ENCODE measurements at places on chromosomes 1 and 21.

GRCh38 chr1:182035097-182035770, 26.3 kb downstream of the ZNF648 start:
- no peak for DNase-seq

- no peak for DNase-seq
Observed at GRCh38 chr1:55585402-55585792, 370.2 kb upstream of the USP24 start.

DNA sequence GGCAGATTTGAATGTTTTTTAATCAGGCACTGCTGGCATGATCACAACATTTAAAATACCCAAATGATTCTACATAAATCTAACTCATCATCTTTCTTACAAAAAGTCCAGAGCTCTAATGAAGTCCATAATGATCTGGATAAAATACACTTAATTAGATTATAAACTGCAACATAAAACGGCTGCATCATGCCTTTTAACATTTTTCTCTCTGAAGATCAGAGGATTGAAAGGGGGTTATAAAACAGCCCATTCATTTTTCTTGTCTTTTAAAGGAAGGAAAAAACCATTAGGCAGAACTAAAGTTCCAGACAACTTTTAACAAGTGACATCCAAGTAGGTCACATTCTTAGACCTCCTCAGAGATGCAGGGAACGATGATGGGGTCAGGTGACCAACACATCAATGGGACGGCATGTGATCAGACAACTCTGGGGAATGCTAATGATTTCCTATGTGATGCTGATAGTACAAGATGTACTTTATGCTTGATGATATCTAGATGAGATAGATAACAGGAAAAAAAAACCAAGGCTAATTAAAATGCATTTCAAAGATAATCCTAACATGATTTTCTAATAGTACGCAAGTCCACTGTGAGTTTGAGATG, 455.1 kb downstream of the SMYD3 start:
- no peak for DNase-seq

GRCh38 chr21:15077529-15078145, 12.8 kb upstream of the NRIP1 start:
- no peak for DNase-seq

DNA sequence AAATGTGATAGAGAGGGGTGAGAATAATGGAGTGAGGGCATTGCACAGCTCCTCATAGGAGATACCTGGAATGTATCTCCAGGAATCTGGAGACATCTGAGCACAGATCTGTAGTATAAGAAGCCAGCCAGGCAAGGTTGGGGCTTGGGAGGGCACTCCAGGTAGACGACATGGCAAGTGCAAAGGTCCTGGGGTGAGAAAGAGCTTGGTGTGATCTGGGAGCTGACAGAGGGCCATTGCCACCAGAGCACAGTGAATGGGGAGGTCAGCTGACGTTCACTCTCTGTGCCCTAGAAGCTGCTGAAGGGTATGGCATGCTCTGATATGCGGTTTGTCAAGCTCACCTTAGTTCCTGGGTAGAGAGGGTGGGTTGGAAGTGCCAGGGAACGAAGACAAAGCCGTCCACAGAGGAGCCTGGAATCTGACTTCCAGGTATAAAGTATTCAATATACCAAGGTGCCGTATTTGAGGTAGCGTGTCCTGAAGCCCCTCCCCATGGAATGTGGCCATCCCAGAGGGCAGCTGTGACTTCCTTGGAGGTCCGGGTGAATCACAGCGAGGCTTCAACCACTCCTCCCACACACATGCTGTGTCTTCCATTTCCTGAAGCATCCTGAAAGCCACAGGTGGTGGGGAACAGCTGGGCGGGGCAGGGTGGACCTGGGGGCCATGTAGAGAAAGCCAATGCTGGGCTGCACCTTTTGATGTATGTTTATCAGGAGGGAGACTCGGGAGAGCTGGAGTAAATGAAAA, 182.7 kb upstream of the KLHDC7A start:
- no peak for DNase-seq

DNA sequence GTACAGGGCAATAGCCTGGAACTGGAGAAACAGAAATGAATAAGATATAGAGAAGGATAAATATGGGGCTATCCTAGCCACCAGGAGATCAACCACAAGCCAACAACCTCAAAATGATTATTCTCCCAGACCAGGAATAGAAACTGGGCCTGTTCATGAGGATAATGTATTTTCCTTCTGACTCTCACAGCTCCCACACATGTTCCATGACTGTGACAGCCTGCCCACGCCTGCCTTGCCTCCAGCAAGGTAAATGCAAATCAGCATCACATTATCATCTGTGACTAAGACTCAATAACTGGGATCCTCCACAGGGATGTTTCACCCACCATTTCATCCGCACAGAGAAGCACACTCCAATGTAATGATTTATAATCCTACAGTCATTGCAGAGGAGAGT, 3.3 kb downstream of the ENSA start:
- no peak for DNase-seq

GRCh38 chr1:212110617-212111016, 75.1 kb downstream of the DTL start:
- no peak for DNase-seq

DNA sequence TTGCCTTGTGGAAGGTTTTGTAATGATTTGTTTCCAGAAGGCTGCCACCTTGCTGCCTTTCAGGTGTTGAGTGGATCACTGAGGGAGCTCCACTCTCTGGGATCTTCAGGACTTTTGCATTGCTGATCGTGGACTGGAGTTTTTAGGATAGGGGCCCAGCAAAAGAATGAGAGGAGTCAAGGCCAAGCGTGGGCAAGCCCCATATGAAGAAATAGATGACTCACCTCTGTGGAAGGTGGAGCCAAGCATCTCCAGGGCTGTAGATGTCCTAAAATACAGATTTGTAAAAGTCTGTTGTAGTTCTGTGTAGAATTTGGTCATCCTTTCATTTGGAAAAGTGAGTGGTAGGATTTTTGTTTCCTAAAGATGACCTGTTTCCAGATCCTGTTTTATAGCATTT, 67.0 kb downstream of the ST3GAL3 start:
- no peak for DNase-seq

DNA sequence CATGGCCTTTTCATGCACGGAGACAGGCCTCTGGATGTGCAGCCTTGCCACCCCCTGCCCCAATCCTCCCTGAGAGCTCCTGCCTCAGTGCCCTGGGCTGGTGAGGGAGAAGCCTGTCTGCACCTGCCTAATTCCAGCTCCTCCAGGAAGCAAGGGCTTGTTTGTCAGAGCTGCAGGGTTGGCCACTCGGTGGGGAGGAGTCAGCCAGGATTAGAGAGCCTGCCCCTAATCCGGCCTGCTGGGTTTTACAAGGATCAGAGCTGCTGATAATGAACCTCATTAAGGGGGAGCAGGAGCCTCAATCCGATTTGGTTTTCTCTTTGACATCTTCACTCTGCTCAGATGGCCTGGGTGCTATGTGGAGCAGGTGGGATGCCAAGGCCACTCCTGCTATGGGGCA, 31.9 kb upstream of the LHX4 start:
- DNase-seq: no peak

DNA sequence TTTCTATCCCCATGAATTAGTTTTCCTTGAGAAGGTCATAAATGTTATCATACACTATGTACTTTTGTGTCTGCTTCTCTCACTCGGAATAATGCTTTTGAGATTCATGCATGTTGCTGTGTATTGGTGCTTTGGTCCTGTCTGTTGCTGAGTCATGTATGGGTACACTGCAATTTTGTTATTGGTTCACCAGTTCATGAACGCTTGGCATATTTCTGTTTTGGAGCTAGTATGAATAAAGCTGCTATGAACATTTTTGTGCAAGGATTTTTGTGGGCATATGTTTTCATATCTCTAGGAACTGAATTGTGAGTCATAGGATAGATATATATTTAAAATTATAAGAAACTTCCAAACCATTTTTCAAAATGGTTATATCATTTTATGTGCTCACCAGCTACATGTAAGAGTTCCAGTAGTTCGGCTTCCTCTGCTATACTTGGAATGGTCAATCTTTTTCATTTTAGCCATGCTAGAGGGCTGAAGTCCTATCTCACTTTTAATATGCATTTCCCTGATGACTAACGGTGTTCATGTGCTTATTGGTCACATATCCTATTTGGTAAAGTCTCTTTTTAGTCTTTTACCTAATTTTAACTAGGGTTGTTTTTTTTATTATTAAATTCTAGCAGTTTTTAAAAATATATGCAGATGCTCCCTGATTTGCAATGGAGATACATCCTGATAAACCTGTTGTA, 38.2 kb downstream of the ETS2 start:
- no peak for DNase-seq

- no peak for DNase-seq
Observed at GRCh38 chr1:153688276-153688675, 9.8 kb downstream of the NPR1 start.

DNA sequence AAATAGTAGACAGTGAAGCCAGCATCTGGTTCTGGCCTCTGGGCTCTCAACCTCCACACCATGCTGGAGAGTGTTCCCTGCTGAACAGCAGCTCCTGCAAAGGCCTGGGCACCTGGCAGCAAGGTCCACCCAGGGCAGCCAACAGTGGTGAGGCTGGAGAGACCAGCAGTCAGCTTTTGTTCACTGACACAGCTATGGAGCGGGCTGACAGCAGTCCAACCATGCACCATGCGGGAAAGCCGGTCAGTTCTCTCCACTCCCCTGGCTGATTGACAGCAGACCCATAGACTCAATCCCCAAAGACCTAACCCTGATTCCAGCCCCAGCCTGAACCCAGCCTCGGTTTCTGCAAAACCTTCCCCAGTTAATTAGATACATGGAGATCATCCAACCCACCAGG, 49.0 kb downstream of the KLHDC7A start:
- no peak for DNase-seq

GRCh38 chr1:199132006-199132405, 493.2 kb downstream of the PTPRC start:
- no peak for DNase-seq

DNA sequence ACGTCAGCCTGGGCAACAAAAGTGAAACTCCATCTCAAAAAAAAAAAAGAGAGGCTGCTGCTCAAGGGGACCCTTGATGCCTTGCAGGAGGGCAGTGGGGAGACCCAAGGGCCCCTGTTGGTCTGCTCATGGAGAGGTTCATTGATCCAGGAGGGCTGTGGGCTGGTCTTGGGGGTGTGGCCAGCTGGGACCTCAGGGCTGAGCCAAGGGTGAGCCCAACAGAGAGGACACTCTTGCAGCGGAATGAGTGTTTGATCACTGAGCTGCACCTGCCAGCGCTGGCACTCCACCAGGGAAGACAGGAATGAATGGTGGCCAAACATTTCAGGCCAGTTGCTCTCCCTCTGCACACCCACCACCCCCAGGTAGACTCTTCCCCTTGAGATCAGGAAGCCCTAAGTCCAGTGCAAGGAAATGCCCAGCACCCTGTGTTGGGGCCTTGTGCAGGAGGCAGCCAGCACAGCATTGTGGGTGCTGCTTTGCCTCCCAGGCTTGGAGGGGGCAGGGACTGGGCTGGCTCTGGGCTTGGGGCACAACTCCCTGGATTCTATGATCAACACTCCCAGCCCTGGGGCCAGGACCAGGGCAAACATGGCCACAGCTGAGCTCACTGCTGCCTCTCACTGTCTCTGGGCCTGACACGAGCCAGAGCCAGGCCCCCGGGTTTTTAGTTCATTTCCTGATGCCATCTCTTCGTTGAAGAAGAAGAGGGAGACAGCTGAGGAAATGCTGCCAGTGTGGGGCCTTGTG, 50.7 kb downstream of the IRF2BP2 start:
- DNase-seq: no peak

- no peak for DNase-seq
Observed at GRCh38 chr1:152457561-152457960, 43.5 kb upstream of the CRNN start.

DNA sequence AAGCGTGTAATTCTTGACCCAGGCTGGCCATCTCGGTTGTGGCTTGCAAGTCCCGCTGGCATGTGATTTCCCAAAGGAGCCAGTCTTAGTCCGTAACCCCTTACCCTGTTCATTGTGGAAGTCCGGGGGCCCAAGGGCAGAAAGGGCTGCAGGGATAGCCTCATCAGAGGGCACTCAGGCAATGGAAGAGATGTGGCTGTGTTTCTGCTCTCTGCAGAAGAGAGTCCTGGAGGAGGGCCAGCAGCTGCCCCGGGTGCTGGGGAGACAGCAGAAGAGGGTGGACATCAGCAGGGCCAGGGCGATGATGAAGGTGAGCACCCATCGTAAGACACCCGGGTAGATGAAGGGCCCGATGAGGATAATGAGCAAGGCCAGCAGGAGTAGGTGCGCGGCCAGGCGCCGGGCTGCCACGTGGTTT, 830 bp downstream of the RNF186 start:
- DNase-seq: no peak

- DNase-seq: no peak
Observed at GRCh38 chr1:8706995-8707396, 110.4 kb downstream of the RERE start.

DNA sequence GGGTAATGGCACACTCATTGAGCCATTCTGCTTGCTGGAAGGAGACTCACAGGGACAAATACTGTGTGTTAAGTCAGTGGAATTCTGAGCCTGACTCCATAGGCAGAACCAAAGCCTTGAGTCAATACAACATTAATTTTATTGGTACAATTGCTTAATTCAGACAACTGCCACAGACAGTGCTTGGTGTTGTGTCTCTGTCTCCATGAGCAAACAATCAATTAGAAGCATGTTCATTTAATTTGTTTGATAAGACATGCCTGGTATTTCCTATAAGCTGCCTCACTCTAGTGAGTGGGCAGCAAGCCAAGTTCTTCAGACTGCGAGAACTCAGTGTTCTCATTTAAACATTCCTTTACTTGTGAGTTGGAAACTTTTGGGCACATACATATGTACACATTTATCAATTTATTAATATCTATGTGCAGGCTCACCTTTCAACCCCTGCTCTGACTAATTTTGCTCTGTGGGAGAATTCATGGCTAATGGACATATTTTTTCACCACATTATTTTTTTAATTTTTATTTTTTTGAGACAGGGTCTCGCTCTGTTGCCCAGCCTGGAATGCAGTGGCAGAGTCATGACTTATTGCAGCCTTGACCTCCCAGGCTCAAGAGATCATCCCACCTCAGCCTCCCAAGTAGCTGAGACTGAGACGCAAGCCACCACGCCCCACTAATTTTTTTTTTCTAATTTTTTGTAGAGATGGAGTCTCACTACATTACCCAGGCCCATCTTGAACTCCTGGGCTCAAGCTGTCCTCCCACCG, 4.5 kb upstream of the SRSF10 start:
- DNase-seq: no peak

GRCh38 chr1:219460081-219460895, 152.6 kb downstream of the ZC3H11B start:
- no peak for DNase-seq

DNA sequence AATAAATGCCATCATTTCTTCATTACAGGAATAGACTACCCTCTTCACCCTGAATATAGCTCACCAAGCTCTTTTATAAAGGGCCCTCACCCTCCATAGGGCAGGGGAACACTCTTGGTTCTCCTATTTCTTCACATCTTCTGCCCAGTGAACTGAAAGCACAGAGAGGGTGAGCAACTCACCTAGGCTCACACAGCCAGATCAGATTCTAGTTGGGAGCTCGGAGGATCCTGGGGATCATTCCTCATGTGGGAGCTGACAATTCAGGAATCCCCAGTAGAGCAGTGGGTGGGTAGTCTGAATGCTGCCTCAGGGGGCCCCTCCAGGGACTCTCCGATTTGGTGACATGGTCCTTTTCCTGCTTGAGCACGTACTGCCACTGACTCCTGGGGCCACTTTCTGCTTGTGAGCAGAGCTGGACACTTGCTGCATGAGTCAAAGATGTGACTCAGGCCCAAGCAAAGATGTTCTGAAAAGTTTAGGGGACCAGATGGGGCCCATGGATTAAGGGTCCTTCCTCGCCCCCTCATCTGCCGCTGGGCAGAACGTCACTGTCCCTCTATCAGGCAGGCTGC, 63.7 kb upstream of the WNT4 start:
- no peak for DNase-seq
